H4 (cell line): ENCODE measurements at places on chromosomes 12 and 14. TPM values are rescaled to one million over a fixed set of nuclear protein-coding genes. Genes with fewer than 3 reads are reported as not detected.

Gene HSPB8
- 49.4 and 51.5 TPM in 2 replicates for total RNA-seq

Gene CEBPE
- not detected in 2 replicates for total RNA-seq

DNA sequence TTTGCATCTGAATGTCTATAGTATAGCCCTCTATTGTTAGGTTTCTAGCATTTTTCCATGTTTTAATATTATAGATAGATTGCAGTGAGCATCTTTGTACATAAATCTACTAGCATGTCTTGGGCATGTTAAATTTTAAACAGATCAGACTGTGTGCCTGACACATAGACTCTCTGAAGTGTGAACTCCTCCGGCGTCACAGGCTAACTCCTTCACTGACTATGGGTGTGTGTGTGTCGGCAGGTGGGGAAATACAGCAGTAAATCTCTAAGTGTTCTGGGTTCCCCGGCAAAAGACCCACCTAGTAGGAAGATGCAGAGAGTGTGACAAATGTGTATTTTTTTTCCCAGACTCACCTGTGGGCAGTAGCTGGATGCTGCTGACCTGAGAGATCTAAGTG is 2.3 kb downstream of the VWF start:
- no peak for DNase-seq

GRCh38 chr12:46152456-46152855 is 116.4 kb downstream of the SLC38A1 start:
- DNase-seq: no peak

DNA sequence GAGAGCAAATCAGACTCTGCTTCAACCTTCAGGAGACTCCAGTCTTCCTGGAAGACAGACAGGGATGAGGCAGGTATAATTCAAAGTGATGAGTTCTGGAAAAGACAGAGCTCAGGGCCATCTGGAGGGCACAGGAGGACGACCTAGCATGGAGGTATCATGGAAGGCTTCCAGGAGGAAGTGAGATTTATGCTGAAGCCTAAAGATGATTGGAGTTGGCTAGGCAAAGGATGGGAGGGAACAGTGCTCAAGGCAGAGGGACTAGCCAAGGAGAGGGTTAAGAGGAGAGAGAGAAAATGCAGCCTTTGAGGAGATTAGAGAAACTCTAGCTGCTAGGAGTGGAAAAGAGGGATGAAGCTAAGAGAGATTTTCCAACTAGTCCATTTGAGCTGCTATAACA is 438.5 kb downstream of the MED13L start:
- DNase-seq: no peak

DNA sequence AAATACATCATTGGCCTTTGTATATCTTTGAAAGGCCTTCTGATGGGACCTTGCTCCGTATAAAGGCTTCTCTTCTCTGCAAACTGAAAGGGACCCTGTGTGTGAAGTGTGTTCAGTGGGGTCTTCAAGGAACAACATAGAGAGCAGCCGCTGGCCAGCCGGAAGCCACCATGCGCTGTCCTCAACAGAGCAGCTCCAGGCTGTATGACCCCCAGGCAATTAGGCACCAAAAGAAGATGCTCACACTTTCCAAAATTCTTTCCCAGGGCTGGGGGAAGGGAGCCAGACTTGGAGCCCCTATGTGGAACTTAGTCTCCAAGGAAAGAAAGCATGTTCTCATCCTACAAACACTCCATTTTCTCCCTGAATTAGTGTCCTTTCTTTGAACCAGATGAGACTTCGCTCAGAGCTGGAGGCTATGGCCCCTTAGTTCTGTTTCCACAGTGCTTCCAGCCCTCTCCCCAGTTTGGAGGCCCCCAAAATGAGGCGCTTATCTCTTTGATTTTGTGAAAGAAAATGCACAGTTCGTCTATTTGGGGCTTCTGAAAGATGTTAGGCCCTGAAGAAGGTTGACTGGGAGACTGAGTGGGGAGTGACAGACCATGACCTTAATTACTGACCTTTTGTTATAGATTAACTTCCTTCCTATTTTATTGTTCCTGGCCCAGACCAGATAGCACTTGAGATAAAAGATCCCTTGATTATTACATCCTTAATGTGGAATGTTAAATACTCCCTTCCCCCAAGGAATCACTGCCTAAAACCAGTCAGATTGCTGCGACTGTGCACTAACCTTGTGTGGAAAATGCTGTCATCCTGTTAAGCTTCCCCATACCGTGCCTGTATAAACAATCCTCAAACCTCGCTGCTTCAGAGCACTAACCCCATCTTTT is 128.3 kb upstream of the FGD4 start:
- no peak for DNase-seq

DNA sequence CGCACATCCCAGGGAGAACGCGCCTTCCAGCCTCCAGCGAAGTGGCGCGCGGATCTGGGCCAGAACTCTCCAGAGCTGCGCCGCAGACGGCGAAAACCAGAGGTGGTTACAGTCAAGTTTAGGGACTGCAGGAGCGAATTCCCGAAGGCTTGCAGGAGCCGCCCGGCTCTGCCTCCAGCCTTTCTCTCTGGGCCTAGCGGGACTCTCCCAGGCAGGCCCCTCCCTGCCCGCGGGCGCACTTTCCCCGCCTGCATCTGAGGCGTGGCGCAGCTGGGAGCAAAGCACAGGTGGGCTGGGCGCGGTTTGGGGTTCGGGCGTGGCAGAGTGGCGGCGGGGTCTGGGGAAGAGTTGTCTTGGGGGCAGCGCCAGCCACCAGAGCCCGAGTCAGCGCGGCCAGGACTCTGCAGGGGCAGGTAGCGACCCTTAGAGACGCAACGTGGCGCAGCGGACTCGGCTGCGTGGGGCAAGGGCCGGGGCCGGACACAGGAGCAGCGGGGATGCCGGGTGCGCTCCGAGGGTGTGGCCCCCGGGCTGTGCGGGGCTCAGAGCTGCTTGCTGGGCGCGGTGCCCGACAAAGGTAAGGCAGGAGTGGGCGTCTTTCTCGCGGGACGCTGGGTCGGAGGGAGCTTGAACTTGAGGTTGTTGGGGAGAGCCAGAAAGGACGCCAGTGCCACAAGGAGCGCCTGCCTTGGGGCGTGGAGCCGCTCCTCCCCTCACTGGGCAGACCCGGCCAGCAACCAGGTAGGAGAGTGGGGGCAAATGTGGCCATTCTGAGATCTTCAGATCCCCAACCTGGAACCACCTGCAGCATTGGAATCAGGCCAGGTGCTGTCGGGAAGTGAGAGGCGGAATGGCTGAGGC is 1126.0 kb downstream of the AACS start:
- no peak for DNase-seq

DNA sequence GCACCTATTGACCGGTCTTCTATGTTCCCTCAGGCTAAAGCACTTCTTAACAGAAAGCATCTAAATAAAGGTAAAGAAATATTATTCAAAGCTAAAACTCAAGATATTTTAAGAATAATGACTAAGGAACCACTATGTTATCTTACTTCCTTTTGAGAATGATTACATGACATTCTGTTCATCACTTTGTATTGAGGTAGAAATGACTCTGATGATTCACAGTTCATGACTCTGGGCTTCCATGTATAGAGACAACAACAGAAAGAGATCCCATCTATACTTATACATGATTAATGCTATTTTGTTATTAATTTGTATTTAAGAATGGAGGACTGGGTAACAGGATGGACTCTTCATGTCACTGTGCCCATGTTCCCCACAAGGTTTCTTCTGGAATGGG is 218.3 kb upstream of the OR4E1 start:
- DNase-seq: no peak

GRCh38 chr12:3962631-3963483 is 89.7 kb upstream of the PARP11 start:
- no peak for DNase-seq

DNA sequence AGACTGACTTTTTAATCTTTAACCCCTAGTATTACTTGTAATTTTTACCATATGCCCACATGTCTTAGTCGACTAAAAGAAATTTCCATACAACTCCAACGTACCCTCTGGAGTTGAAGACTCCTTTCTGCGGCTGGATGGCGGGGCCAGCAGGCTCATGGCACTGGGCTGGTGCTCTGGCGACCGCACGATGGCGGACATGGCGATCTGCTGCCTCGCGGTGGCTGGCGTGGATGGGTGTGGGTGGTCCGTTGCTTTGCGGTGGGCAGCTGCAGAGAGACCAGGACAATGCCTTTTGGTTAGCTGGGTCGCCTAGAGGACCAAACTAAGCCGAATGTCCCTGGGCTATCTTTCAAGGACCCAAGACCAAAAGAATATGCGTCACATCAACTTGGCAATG is 50.2 kb downstream of the PRKAB1 start:
- no peak for DNase-seq

DNA sequence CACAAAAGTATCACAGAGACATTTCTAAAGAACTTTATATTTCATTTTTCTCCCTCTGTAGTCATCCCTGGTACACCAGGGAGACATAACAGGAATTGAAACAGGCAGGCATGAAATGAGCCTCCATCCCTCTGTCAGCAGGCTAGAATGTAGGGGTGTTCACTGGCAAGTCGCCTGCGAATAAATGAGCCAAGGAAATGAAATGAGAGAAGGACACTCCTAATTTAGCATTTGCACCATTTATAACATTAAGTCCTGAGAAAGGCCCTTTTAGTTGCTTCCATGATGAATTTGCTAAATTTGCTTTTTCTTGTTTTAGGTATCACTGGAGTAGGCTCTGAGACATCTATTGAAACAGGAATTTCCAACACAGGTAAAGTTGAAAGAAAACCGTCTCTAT is 192.4 kb upstream of the CNTN1 start:
- DNase-seq: no peak
